Right cardiac atrium (tissue), 5 donors: ENCODE measurements at places on chromosomes 7 and 10.
A peak's percentile ranks its signal among the peaks of the same experiment; 100 is the strongest.

DNA sequence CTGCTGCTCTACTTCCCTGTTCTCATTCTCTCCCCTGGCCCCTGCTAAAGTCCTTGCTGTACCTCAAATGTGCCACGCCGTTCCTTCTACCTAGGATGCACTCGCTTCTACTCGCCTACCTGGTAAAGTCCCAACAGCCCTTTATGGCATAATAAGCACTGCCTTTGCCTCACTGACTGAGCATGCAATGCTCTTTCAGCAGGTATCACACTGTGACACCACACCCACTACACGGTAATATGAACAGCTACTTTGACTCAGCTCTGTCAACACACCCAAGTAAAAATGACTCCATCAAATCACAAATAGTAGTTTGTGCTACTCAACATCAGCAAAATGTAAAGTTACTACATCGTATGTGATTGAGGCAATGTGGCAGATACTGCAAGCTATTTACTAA is 37.6 kb downstream of the FAM204A start:
- no peak for DNase-seq

GRCh38 chr10:29634105-29634504 is 666 bp downstream of the SVIL start:
- DNase-seq: no peak

DNA sequence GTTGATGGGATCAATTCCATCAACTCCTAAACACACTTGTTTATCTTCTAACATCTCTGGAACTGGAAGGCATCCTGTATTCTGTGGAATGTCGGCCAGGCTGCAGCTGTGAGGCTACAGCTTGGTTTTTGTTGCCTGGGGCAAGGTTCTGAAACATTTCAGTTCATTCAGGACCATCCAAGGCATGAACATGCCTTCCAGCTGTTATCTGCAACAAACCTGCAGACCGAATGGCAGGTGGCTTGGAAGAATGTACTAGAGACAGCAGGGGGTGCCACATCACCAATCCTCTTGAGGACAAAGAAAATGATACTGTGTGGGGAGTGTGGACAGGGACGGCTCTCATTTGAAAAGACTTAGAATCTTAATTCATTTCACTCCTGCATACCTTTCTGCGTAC is 12.4 kb downstream of the PAPOLB start:
- DNase-seq: no peak

DNA sequence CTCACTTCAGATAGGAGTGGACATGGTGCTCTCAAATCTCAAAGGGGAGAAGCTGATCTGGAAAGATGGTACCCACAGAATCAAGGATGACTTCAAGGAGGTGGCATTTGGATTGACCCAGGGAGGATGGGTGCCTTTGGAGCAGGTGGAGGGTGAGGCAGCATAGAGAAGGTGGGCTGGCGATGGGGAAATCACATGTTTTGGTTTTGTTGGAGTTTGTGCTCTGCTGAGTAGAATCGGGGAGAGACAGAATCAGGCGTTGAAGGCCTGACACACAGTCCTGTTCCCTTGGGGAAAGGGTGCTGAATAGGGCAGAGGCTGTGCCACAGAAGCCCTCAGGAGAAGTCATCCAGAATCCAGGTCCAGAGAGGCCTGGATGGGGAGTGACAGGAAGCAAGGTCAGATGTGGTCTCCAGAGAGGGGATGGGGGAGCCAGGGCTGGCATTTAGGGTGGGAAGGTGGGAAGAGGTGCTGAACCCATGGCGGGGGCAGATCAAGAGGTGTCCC is 291.1 kb downstream of the GLRX3 start:
- no peak for DNase-seq

DNA sequence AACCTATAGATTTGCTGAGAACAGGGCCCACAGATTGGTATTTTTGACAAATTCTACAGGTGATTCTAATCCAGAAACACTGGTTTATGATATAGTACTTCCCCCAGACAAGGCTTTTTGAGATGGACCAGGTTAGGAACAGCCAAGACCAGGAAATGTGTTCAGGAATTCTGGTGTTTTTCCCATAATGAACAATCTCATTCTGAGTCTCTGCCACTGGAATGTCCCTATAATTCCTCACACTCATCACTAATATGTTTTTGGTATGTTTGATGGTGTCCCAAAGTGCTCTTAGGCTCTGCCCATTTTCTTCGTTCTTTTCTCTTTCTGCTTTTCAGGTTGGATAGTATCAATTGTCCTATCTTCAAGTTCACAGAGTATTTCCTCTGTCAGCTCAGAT is 107.2 kb upstream of the IGFBP3 start:
- no peak for DNase-seq

- DNase-seq: no peak
Observed at GRCh38 chr7:80459776-80460510, 51.9 kb downstream of the GNAT3 start.

- peak; percentile 82 for DNase-seq
Observed at GRCh38 chr7:101814991-101815825, 2.2 kb upstream of the CUX1 start.

DNA sequence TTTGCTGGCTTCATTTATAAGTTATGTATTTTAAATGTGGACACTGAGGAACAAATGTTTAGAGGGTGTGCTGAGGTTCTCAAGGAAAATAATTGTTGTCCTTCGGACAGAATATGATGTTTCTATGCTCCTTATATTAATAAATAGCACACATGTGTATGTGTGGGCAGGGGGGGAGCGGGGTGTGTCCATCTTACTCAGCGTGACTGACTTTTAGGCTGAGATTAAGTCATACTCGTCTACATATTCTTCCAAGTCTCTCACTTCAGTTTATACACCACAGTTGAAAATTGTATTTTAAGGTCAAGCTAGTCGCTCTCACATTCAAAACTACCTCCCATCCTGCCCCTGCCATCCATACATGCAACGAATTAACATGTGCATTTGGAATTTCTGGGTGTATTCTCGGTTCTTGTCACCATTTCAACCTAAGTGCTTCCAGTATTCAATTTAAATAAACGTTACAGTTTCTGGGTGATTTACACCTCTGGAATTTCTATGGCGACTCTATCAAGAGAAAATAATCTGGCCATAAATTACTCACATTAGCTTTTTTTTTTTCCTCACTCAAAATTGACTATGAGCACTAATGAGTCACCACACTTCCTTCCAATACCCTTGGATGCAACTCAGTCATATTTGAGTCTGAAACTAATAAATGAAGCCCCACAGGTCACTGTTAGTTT is 3.3 kb downstream of the PCDH15 start:
- no peak for DNase-seq

GRCh38 chr10:96289218-96289910 is 14.9 kb upstream of the DNTT start:
- no peak for DNase-seq

GRCh38 chr7:24419077-24419476 is 135.1 kb downstream of the NPY start:
- no peak for DNase-seq

- DNase-seq: no peak
Observed at GRCh38 chr10:113592380-113592779, 39.5 kb downstream of the HABP2 start.
